ENCODE measurements at places on chromosomes 1 and 21.

GRCh38 chr1:228443395-228443794 lies 26.7 kb upstream of the TRIM17 start:
- no peak for DNase-seq

DNA sequence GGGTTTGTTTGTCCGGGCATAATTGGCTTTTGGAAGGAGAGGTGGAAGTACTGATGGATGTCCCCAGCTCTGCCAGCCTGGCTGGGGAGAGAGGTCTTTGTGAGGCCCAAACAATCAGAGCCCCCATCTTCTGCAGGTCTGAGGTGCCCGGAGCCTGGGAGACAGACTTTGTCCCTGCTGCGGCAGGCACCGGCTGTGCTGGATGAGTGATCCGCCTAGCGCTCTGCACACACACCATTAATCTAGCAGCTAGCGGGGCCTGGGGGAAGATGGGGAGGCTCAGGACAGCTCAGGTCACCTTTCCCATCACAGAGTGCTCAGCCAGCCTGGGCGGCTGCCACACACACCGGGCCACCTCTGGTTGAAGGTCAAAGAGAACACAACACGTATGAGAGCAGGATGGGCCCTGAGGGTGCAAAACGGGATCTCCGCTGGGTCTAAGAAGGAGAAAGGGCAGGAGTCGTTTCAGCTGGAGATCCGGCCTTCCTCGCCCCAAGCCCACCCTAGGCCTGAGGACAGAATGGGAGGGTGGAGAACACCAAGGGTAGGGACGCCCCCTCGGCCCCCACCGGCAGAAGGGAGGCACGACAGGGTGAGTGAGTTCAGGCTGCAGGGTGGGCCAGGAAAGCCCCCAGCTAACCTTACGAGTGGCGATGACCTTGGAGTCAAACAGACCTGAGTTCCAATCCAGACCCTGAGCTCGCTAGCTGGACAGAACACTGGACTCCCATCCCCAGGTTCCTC lies 341.8 kb downstream of the NPHP4 start:
- DNase-seq: no peak

- DNase-seq: peak; percentile 67
Measured at GRCh38 chr1:31957701-31958674, 19.8 kb upstream of the PTP4A2 start.

DNA sequence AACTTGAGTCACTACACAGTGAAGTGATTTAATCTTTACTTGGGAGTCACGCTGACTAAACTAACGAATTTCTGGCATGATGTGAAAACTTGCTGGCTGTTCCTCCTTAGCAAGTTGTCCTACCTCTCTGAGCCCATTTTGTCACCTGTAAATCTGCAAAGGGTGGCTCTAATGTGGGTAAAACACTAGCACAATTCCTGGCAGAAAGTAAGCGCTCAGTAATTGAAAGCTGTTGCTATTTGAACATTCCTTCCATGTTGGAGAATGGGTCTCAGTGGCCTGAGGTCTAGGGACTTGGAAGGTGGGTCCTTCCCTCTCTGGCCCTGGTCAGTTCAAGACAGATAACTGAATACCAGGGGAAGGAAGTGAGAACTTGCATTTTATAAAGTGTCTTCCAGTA lies 309.0 kb upstream of the PROX1 start:
- DNase-seq: no peak

Measured in stimulated activated CD4-positive, alpha-beta T cell treated with anti-CD3 and anti-CD28 coated beads, Interleukin-4, amount 100 ng/mL, for 48 hours (primary cell).